NCI-H1930 (cell line): ENCODE measurements at places on chromosomes 1 and 21.

GRCh38 chr1:227428803-227429202 is 110.5 kb upstream of the CDC42BPA start:
- DNase-seq = no peak

DNA sequence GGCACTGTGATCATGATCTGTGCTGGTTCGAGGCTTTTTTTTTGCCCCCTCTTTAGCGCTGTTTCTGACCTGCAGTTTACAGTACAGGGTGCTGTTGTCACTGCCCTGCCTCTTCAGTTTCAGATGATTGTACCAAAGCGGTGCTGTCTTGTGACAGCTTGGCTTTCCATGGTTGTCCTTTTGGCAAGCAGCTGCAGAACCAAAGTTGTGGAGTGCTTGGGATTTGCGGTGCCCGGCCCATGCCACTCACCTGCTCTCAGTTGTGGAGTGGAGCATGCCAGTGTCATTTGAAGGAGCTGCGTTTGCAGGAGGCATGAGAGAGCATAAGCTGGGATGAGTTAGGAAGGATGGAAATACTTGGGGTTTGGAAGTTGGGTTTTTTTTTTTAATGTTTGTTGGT is 48.4 kb downstream of the DOP1B start:
- DNase-seq = no peak

DNA sequence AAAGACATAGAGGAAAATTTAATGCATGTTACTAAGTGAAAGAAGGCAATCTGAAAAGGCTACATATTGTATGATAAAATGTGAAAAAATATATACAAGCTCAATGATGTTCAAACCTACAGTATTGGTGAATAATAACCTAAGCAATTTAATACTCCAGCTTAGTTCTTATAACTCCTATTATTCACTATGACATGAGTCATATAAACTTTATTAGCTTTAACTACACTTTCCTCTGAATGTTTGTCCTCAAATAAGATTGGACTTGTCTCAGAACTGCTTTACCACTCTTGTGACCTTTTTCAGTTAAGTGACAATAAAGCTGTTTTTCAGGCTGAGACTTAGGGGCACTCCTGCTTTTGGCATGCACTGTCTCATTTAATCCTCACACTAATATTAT is 50.9 kb downstream of the CNST start:
- DNase-seq = no peak

GRCh38 chr1:52862666-52863458 is 20.3 kb downstream of the ZYG11A start:
- DNase-seq = no peak

GRCh38 chr1:184698969-184699368 is 55.7 kb downstream of the EDEM3 start:
- no peak for DNase-seq

- no peak for DNase-seq
Measured at GRCh38 chr1:27403065-27403726, 10.8 kb downstream of the GPR3 start.

DNA sequence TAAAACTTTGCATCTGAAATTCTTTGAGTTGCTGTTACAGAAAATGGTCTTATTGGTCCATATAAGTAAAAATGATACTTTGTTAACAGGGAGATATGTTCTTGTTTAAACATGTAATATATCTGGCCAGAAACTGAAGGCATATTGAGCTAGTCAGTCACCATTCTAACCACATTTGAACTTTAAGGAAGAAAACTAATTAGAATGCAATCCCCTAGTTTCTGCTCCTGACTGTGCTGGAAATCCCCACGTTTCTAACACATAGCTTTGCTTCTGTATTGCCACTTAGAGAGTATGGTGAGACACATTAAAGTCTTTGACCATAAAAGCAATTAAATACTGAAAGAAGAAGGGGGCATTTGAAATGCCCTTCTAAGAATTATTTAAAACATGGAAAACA is 32.1 kb upstream of the HIVEP3 start:
- no peak for DNase-seq

- no peak for DNase-seq
Measured at GRCh38 chr1:55399346-55399745, 184.2 kb upstream of the USP24 start.

- DNase-seq = no peak
Measured at GRCh38 chr1:31069392-31069791, 3.9 kb upstream of the PUM1 start.

- no peak for DNase-seq
Measured at GRCh38 chr1:231196728-231197127, 34.9 kb downstream of the TRIM67 start.

DNA sequence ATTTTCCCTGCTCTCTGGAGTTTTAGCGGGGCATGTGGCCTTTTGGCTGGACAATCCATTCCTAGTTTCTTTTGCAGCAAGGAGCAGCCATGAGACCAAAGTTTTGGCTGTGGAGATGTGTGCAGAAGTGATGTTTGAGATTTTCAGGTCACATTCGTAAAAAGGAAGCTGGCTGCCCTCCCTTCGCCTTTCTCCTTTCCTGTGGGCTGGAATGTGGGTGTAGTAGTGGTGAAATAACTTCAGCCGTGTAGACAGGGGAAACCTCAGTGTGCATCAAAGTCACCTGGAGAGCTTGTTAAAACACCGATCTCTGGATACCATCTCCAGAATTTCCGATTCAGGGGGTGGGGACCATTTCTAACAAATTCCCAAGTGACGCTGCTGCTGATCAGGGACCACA is 5.3 kb upstream of the GPR88 start:
- no peak for DNase-seq

DNA sequence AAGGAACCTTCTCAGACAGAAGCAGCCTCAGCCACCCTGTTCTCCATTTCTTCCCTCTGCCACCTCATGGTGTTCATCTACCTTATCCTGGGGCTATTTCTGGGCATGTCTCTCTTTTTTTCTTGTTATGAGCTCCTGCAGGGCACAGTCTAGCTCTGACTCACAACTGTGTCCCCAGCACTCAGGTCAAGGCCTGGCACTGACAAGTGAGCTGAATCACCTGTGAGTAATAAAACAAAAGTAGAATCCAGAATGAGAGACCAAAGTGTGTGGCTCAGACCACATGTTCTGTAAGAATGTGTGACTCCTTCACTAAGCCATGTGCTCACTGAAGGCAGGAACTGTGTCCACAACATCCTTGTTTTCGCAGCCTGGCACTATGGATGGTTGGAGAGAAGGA is 23.2 kb downstream of the C1orf94 start:
- DNase-seq = no peak

DNA sequence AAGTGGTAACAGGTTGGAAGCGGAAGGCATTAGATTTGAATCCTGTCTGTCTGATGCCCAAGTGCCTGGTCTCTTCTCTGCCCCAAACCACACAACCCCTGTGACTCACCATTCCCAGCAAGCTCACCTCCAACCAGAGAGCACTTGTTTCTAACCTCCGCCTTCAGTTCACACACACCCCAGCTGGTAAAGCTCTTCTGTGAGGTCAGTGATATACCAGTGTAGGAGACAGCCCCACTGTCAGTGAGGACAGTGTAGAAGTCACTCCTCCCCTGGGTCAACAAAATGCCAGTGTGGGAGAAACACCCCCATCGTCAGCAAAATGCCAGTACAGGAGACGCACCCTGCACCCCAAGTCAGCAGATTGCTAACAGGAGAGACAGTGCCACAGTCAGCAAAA is 2.6 kb downstream of the RIMS3 start:
- DNase-seq = no peak

- no peak for DNase-seq
Measured at GRCh38 chr21:29800056-29800455, 139.7 kb downstream of the GRIK1 start.

- no peak for DNase-seq
Measured at GRCh38 chr1:181163662-181164061, 75.2 kb downstream of the IER5 start.

GRCh38 chr1:33231166-33231565 is 25.1 kb upstream of the ZNF362 start:
- no peak for DNase-seq

DNA sequence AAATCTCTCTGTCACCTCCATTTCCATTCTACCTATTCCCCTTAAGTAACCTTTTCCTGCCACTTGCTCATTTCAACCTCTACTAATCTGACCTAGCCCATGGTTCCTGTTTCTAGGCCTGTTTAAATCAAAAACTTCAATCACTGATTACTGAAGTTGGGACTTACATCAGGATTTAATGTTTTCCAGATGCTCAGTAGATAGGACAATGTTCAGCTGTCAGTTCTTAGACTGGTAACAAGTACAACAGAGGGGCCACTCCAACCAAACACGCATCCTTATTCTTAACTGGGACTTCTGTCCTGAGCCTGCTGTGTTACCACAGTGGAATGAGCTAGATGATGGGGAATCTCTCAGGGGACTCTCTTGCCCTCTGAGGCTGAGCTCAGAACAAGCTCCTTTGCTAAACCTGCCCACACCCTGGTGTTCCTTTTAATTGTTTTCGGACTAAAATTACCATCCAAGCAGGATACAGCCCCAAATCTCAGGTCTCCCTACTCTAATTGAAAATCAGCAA is 974.6 kb downstream of the TTLL7 start:
- no peak for DNase-seq
